Kidney capillary endothelial cell (primary cell): ENCODE measurements at places on chromosomes 4 and X.
A peak's percentile ranks its signal among the peaks of the same experiment; 100 is the strongest.

DNA sequence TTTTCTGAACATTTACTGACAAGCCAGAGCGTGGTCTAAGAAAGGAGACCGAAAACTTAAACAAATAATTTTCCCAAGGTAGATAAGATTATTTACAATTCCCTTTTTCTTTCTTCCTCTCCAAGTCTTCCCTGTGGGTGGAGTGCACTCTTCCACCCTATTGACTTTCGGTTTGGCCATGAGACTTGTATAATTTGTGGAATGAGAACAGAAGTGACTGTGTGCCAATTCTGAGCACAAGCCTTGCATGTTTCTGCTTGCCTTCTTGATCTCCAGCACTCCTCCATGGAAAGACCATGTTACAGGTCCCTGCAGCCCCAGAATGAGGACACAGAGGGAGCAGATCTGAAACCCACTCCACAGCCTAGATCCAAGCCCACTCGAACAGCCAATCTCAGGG is 150.0 kb upstream of the HPGD start:
- DNase-seq, result no peak

DNA sequence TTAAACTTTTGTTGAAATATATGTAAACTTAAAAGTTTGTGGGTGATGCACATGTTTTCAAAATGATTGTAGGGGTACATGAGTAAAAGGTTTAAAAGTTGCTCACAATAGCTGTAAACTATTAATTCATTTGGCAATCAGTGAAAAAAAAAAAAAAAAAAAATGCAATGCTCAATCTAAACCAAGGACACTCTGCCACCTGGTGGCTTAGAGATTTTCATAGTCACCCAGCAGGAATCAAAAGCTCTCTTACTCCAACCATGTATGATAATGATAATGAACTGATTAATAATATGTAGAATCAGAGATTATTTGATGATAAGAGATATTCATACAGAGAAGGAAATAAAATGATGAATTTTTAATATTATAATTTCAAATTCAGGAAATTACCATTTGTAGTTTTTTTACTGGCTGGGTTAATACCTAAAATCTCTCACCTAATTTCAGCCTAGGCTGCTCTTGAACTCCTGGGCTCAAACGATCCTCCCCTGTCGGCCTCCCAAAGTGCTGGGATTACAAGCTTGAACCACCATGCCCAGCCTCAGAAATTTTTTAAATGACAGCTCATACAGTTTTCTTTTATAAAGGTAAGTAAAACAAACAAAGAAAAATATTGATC is 46.9 kb upstream of the SLC25A4 start:
- peak; percentile 41 for DNase-seq

GRCh38 chr4:1533501-1534064 is 127.3 kb upstream of the NKX1-1 start:
- DNase-seq, result no peak

GRCh38 chr4:336099-336892 is 1.3 kb upstream of the ZNF141 start:
- no peak for DNase-seq

DNA sequence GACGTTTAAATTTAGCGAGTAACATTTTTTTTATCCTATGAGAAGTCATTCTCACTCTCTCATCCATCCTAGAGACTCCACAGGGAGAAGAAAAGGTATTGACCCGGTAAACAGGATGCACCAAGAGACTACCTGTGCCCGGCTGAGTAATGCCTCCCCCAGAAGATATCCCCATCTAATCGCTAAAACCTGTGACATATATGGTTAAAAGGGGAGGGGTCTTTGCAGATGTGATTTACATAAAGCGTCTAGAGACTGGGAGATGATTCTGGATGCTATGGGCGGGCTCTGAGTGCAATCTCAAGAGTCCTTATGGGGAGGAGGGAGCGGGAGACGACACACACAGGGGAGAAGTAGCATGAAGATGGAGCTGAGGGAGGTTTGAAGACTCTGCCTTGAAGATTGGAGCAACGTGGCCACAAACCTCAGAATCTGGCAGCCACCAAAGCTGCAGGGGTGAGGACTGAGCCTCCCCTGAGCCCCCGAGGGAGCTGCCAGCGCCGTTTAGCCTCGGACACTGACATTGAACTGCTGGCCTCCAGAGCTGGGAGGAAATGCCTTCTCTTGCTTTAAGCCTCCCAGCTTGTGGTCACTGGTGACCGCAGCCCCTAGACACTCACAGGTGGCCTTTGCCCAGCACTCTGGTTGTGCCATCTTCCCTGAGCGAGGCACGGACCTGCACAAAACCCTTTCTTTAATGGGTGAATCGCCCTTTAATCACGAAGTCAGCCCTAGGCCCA is 11.2 kb downstream of the ABLIM2 start:
- no peak for DNase-seq

DNA sequence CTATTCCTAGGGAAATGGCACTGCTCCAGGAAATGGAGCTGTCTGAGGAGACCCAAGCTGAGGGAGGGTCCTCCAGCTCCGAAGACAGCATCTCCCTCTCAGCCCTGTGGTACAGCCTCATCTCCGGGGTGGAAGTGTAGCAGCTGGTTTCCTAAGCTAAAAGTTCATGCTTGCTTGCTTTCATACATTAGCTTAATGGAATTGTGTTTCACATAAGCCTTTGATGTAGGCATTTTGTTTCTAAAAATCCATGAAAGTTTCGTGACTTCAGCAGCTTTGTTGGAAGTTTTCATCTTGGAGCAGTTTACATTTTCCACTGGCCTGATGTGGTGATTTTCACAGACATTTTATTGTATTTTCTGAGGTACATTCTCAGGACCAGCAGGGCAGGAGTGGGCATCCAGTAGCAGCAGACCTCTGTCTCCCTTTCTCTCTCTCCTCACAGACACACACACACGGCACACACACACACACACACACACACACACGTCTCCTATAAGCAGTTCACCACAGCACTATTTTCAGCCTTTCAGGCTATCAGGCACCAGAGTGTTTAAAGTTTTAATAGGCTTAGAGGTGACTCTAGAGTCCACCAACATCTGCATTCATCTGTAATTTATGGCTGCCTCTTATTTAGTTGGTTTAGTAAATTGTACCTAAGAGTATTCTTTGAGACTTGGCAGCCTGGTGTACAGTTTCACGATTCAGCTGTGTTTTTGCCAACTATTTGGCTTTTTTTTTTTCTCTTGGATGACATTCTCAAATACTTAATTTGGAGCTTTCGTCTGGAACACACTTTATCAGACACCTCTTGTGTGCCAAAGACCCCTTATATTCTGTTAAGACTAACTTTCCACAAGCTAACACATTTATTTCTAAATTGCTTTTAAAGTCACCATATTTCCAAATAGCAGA is 225.8 kb upstream of the SFRP2 start:
- no peak for DNase-seq

GRCh38 chr4:88166608-88167007 is 8.2 kb upstream of the ABCG2 start:
- no peak for DNase-seq

DNA sequence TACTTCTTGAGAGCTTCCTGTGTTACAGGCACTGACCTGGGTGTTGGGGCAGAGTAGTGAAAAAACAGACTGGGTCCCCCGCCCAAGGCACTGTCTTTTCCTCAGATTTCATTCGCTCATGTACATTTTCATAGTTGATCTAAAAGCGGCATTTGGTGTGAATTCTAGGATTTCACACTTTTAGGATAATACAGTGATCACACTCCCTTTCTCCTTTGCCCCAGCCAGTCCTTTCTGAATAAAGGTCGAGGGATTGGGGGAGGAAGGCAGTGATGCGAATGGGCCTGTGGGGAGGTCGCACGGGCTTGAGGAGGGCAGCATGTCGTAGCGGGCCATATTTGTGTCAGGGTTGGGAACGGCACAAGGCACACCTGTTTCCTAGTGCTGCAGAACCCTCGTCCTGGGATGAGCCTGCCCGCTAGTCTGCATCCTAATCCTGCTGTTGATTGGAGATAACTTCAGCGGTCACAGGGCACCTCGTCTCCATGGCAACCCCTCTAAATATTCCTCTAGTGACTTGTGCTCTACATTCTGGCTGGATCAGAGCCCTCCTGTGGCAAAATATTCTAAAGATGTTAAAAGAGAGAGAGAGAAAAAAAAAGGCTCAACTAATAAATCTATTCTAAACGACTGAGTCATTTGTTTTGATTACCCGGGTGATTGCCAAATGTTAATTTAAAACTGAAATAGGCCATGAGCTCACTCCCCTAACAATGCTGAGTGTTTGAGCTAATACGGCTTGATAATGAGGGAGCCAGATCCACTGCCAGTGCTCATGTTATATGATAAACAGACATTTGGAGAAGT is 21.8 kb downstream of the FHL1 start:
- no peak for DNase-seq

DNA sequence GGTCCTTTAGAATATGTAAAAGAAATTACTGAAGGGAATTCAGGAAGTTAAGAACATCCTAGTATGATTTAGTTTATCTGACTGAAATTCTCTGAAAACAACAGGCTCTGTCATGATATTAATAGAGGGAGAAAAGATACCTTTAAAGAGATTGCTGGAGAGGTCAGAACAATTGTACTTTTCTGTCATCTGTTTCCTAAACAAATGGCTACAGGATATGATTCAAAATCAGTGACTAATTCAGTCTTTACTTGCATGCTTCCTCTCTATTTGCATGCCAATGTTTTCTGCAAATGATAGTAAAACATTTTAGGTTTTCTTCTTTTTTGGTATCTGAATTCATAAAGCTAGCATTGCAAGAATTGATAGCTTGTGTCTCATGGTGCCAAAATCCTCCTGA is 616.7 kb upstream of the PCDH7 start:
- DNase-seq, result peak; percentile 72

GRCh38 chr4:121980643-121981042 is 28.8 kb upstream of the TRPC3 start:
- no peak for DNase-seq

DNA sequence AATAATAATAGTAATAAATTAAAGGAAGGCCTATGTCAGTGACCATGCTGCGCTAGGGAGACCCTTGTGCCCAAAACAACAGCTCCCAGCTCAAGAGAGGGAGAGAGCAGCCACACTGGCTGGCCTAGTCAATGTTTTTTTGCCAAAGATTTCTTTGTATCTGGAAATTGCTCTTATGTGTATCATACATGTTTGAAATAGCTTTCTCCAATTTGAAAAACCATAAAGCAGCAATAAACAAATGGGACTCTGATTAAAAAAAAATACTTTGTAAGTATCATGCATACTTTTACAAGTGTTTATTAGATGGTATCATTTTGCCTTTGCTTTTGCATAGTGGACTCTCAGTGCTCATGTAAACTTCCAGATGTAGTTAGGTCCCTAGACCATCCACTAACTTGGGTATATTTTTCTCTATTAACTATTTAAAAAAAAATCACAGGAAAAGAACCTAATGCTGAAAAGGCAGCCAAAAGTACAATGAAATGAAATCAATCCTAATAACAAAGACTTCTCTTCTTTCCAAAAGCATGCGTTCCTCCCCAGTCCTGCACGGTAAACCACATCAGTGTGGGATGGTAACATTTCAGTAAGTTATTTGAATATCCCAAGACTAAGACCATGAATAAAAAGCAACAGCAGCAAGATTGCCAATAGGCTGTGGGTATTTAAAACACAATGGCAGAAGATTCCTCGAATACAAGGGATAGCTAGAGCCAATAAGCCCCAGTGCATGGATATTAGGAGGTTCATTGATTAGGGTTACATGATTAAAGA is 117.6 kb downstream of the PALLD start:
- no peak for DNase-seq

- no peak for DNase-seq
Measured at GRCh38 chr4:30932581-30932980, 212.4 kb downstream of the PCDH7 start.

DNA sequence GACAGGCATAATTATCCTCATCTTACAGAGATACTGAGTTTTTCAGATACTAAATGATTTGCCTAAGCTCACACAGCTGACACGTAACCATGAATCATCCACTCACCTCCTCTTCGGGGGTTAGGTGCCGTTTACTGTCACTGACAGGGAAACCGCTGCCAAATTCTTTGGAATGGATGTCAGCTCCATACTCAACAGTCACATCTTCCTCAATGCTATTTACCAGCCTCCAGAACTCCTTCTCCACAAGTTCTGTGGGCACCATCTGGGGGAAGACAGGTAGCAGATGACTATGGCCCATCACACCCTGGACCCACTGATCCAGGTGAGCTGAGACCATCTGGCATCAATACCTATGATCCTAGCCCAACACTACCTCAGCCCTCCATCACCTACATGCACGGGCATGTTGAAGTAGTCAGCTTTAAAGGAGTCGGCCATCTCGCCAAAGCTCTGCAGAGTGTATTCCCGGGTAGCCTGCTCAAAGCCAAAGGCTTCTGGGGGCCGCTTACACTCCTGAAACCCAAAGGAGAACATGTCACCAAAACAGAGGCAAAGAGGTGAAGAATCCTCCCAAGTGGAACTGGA is 13.5 kb downstream of the KDM5C start:
- no peak for DNase-seq

DNA sequence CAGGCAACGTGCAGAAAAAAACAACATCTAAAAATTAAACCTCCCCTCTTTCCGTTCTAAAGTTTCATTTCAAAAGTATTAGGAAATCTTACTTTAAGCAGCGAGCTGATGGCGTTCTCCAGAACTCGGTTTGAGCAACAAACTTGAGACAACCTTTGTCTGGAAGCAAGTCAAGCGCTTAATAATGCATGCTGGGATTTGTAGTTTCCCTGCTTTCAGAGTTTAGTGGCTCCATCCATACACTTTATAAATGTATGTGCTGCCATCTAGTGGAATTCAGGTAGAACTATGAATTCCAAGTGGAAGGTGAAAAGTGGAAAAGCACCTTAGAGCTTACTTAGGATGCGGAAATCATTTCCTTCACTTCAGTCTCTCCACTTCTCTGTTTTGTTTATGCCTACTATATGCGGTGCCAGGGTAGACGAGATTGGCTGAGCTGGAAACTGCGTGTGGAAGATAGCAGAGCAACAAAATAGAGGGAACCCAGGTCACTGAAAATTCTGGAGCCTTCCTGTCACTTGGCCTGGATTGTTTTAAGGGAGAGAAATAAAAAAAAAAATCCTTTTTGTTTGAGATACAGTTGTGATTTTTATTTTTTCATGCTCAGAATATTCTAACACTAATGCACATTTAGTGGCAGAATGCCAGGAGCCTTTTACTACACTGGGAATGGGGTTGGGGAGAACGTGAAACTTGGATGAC is at the start of gene BDH2:
Gene BDH2 (minus strand): TSS at position 144 of the 702 bp plus-strand sequence. CDS start 3,580 bp downstream, outside the sequence.
- peak; percentile 93 for DNase-seq

- DNase-seq, result no peak
Measured at GRCh38 chr4:110122201-110122600, 76.2 kb downstream of the ELOVL6 start.

DNA sequence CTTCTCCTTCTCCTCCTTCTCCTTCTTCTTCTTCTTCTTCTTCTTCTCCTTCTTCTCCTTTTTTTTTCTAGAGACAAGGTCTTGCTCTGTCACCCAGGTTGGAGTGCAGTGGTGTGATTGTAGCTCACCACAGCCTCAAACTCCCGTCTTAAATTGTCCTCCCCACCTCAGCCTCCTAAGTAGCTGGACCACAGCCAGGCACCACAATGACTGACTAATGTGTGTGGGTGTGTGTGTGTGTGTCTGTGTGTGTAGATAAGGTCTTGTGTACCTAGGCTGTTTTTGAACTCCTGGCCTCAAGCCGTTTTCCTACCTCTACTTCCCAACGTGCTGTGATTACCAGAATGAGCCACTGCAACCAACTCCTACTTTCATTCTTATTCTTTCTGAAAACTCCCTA is 390.9 kb downstream of the ADAM29 start:
- no peak for DNase-seq
